Fibroblast of lung (primary cell): ENCODE measurements at places on chromosomes 11 and 22. TPM values are rescaled to one million over a fixed set of nuclear protein-coding genes. Genes with fewer than 3 reads are reported as not detected.
A peak's percentile ranks its signal among the peaks of the same experiment; 100 is the strongest.

DNA sequence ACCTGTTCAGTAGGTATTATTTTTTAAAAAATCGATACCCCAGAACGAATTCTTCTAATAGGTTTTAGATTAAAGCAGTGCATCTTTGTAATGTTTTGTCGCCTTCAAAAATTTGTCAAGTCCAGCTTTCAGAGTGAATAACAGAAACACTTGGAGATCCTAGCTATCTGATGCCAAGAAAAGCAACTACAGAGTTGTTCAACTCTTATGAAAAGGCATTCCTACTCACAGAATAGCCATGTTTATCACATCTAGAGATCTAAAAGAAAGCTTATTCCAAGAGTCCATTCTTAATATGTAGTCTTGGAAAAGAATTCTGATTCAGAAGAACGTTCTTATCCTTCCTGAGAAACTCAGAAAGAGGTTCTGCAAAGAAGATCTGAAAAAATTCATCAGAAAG is 268.5 kb downstream of the TTC28 start:
- DNase-seq: peak; percentile 73
- no peak overlapping the region for H3K27ac ChIP-seq
- no peaks in the 10 kb centered on the region for H3K27me3 ChIP-seq

DNA sequence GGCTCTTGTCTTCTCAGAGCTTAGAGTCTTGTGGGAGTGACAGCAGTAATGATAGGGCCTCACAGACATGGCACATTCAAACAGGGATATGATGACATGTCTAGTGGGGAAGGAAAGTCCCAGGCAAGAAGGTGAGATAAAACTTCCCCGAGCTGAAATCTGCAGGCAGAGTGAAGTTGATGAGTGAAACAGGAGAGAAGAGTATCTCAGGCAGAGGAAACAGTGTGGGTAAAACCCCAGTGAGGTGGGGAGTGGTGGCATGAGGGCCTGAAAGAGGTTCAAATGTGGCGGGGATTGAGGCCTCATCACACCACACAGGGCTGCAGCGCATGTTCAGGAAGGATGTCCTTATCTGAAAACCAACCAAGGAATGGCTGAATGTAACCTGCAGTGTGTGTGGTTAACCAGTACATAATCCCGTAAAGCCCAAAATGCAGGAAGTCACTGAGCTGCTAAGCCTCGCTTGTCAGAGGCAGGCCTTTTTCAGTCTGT is 153.8 kb upstream of the E2F8 start:
- H3K27ac ChIP-seq: no peak overlapping the region
- no peak for DNase-seq
- H3K4me3 ChIP-seq: no peak overlapping the region
- no peaks in the 10 kb centered on the region for H3K27me3 ChIP-seq
- H3K4me1 ChIP-seq: peaks cover 23% of the 10 kb centered on the region

The SHANK2 gene
- total RNA-seq: 1.3 and 11.6 TPM in 2 replicates

The PIWIL4 gene
- total RNA-seq: 3.3 and 3.6 TPM in 2 replicates

The CLMP gene
- total RNA-seq: 84.5 and 107 TPM in 2 replicates

DNA sequence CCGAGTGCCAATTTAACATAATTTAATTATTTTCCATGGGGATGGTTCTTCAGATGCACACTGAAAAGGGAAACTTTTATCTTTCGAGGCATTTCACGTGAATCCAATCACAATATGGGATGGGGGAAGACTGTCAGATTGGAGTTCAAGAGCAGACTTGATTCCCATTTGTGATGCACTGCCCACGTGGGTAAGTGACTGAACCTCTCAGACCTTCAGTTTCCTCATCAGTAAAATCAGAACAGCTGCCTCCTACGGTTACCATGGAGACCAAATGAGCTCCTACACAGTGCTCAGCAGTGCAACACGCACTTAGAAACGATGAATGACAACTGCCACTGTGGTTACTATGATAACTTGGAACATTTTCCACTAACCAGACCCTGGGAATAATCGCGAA is 21.7 kb downstream of the KIAA0930 start:
- H3K4me1 ChIP-seq: peaks cover 10% of the 10 kb centered on the region
- no peaks in the 10 kb centered on the region for H3K36me3 ChIP-seq
- H3K4me3 ChIP-seq: no peak overlapping the region
- H3K27ac ChIP-seq: no peak overlapping the region
- H3K27me3 ChIP-seq: no peaks in the 10 kb centered on the region

The KIRREL3 gene
- 0.26 and 2.8 TPM in 2 replicates for total RNA-seq

The E2F8 gene
- 0.17 TPM in 1 of 2 replicates, not detected in the other for total RNA-seq

The HPS4 gene
- total RNA-seq: 29.3 and 37.7 TPM in 2 replicates

- H3K27ac ChIP-seq: no peak overlapping the region
- H3K36me3 ChIP-seq: no peaks in the 10 kb centered on the region
- peaks cover 12% of the 10 kb centered on the region for H3K27me3 ChIP-seq
- H3K4me3 ChIP-seq: no peak overlapping the region
- peaks cover 3% of the 10 kb centered on the region for H3K4me1 ChIP-seq
- DNase-seq: no peak
These were observed 89.5 kb downstream of the CDKN1C start for GRCh38 chr11:2796091-2796490.

GRCh38 chr11:94400050-94400449 is 1.2 kb downstream of the GPR83 start:
- H3K4me1 ChIP-seq: no peaks in the 10 kb centered on the region
- no peak overlapping the region for H3K27ac ChIP-seq
- no peaks in the 10 kb centered on the region for H3K36me3 ChIP-seq
- no peak overlapping the region for H3K4me3 ChIP-seq
- DNase-seq: no peak
- H3K27me3 ChIP-seq: peaks cover 32% of the 10 kb centered on the region

GRCh38 chr22:21571679-21572078 is 4.2 kb downstream of the UBE2L3 start:
- no peak for DNase-seq
- no peaks in the 10 kb centered on the region for H3K27me3 ChIP-seq
- no peak overlapping the region for H3K4me3 ChIP-seq
- no peak overlapping the region for H3K27ac ChIP-seq
- peaks cover 12% of the 10 kb centered on the region for H3K4me1 ChIP-seq
- H3K36me3 ChIP-seq: peaks cover 3% of the 10 kb centered on the region

The TCN1 gene
- not detected in 2 replicates for total RNA-seq

DNA sequence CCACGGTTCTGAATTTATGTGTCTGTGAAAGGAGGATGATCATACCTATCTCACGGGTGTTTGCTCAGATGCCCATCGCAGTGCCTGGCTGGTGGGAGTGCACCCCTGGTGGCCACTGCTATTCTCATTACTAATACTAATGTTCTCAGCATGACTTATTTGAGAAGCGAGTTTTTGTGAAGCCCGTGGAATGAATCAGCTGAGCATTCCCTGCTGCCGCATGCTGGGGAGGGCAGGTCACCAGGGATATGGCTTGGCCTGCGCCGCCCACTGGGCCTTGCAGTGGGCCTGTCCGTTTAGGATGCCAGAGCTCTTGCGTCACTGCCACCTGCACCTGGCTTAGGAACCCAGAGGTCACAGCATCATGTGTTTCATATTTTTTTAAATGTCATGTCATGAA is 16.9 kb downstream of the CTTN start:
- H3K36me3 ChIP-seq: peaks cover 55% of the 10 kb centered on the region
- H3K27ac ChIP-seq: peak overlapping the region; percentile 39
- H3K27me3 ChIP-seq: no peaks in the 10 kb centered on the region
- DNase-seq: peak; percentile 94
- H3K4me3 ChIP-seq: no peak overlapping the region

- H3K36me3 ChIP-seq: no peaks in the 10 kb centered on the region
- no peaks in the 10 kb centered on the region for H3K27me3 ChIP-seq
- H3K4me1 ChIP-seq: peaks cover 12% of the 10 kb centered on the region
- DNase-seq: no peak
These were observed 6.7 kb downstream of the SLC37A2 start for GRCh38 chr11:125069796-125070195.

DNA sequence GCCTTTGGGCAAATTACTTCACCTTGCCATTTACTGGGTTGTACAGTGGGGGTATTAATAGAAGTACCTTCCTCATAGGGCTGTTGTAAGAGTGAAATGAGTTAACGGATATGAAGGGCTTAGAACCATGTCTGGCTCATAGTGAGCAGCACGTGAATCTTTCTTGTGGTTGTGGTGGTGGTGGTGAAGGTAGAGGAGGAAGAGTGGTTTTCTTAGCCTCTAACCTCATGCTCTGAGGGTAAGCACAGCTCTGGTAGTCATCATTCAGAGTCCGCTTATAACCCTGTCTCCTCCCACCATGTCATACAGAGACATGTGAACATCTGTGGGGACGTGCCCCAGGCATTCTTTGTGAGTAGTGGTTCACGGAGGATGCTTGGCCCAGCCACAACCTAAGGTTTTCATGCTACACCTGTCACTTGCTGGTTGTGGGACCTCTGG is 43.6 kb downstream of the TEAD1 start:
- peaks cover 2% of the 10 kb centered on the region for H3K36me3 ChIP-seq
- no peaks in the 10 kb centered on the region for H3K27me3 ChIP-seq
- no peak overlapping the region for H3K4me3 ChIP-seq
- H3K4me1 ChIP-seq: no peaks in the 10 kb centered on the region
- peak; percentile 54 for DNase-seq

The C11orf42 gene
- total RNA-seq: not detected in 2 replicates

DNA sequence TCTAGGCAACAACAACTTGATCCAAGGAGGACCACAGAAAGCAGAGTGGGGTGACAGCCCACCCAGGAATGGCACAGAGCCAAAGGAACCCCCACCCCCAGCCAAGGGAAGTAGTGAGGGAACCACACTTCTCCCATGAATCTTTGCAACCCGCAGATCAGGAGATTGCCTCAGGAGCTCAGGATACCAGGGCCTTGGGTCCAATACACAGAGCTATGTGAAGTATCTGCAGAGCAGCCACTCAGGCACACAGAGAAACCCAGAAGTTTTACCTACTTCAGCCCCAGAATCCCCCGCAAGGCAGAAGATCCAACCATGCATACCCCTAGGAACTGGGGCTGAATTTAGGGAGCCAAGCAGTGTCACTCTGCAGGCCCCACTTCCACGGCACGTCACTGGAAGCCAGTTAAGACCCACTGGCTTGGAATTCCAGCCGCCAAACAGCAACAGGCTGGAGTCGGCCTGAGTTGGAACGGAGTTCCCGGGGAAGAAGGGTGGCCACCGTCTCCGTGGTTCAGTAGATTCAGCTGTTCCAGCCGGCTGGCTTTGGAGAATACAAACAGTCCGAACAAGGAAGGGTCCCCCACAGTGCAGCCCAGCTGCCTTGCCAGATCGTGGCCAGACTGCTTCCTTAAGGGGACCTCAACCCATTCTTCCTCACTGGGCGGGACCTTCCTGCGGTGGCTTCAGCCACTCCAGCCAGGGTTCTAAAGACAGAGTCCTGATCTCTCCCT is 174.1 kb downstream of the TTC28 start:
- no peak overlapping the region for H3K27ac ChIP-seq
- H3K36me3 ChIP-seq: no peaks in the 10 kb centered on the region
- no peaks in the 10 kb centered on the region for H3K27me3 ChIP-seq
- H3K4me3 ChIP-seq: no peak overlapping the region
- no peaks in the 10 kb centered on the region for H3K4me1 ChIP-seq

The AHNAK gene
- total RNA-seq: 396 and 762 TPM in 2 replicates

DNA sequence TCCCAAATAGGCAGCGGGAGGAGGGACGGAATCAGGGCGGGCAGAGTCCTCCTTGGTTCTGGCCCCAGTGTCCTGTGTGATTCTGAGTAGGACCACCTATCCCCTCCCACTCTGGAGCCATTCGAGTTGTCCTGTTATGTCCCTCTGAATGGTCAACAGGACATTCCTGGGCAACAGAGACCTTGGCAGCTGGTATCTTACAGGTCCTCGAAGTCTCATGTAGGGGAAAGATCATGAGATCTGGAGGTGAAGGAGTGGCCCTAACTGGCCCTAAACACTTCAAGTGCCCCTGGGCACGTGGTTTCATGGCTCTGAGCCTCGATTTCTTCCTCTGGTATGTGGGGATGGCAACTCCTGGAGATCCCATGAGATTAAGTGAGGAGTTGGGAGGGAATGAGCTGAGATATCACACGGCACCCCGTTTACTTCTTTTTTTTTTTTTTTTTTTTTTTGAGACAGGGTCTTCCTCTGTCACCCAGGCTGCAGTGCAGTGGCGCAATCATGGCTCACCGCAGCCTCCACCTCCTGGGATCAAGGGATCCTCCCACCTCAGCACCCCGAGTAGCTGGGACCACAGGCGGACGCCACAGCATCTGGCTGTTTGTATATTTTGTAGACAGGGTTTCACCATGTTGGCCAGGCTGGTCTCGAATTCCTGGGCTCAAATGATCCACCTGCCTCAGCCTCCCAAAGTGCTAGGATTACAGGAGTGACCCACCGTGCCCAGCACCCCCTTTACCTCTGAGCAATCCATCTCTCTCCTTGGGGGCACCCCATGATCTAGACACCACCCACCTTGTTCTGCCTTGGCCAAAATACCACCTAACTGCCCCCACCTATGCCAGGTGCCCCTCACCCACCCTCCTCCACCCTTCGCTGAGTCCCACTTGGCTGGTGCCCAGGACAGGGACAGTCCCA is 6.8 kb downstream of the LIF start:
- H3K27me3 ChIP-seq: no peaks in the 10 kb centered on the region
- peaks cover 46% of the 10 kb centered on the region for H3K4me1 ChIP-seq
- H3K27ac ChIP-seq: no peak overlapping the region

DNA sequence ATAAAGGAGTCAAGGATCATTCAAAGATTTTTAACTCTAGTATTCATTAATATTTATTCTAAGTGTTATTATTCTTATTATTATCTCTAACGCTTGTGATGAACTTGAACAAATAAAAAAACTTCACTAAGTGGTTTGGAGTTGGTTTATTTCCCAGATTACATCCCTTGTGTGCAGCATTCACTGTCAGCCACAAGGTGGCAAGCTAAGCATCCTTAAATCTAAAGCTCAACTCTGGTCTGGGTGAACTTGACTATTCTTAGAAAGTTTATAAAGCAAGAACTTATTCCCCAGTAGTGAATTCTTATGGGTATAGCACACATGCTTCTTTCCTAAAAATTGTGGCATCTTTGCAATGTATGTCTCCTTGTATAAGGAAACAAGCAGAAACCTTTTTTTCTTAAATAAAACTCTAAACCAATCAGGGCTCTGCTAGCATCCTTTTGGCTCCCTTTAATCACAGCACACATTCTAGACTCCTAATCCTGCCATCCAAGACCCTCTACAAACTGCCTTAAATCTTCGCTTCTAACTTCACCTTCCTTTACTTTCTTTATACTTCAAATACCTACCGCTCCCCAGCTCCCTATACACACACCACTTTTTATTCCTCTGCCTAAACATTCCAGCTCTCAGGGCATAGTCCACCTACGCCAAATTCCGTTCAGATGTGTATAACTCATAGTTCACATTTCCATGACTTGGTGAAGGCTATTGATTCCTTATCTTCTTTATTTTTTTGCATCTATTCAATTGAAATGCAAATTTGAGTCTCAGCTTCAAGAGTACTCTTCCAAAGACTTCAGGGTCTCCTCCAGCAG is 1068.8 kb downstream of the DLG2 start:
- H3K27ac ChIP-seq: no peak overlapping the region
- H3K36me3 ChIP-seq: no peaks in the 10 kb centered on the region
- no peaks in the 10 kb centered on the region for H3K4me1 ChIP-seq
- H3K27me3 ChIP-seq: no peaks in the 10 kb centered on the region

GRCh38 chr11:48047616-48048015 is 67.3 kb downstream of the PTPRJ start:
- H3K36me3 ChIP-seq: no peaks in the 10 kb centered on the region
- no peak overlapping the region for H3K4me3 ChIP-seq
- H3K27me3 ChIP-seq: no peaks in the 10 kb centered on the region
- no peak overlapping the region for H3K27ac ChIP-seq
- DNase-seq: no peak
- H3K4me1 ChIP-seq: peaks cover 9% of the 10 kb centered on the region
